ENCODE measurements at places on chromosomes 3 and 15.

DNA sequence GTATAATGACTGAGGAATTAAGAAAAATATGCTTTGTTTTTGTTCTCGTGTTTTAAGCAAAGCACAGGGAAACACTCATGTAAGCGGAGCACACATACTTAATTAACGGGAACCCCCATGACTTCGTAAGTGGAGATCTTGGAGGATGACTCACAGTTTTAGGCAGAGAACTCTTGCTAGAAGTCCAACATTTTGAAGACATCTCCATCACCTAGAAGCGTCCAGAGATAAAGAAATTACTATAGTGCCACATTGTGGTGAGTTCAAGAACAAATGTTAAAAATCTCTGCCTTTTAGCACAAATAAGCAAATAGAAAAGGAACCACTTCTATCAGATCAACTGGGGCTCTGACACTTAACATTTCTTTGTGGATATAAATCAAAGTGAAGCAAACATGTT, 194.1 kb upstream of the ARHGEF26 start:
- peak; percentile 3 for DNase-seq

DNA sequence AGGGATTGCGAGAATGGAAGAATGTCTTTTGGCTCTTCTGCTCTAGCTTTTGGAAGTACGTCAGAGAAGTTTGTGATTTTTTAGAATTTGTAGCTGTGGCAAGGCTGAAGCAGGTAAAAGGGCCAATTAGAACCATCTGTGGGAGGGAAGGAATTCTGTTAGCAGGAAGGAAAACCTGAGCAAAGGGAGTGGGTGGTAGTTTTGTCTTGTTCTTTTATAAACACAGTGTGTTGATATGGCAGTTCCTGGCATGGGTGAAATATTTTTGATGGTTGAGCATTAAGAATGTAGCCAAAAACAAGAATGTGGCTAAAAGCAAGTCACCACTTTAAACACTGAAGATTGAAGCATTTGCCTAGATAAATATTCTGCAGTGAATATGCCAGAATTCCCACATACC, 23.8 kb downstream of the DAG1 start:
- DNase-seq, result no peak

GRCh38 chr15:60651101-60651500, 172.2 kb upstream of the ICE2 start:
- no peak for DNase-seq

DNA sequence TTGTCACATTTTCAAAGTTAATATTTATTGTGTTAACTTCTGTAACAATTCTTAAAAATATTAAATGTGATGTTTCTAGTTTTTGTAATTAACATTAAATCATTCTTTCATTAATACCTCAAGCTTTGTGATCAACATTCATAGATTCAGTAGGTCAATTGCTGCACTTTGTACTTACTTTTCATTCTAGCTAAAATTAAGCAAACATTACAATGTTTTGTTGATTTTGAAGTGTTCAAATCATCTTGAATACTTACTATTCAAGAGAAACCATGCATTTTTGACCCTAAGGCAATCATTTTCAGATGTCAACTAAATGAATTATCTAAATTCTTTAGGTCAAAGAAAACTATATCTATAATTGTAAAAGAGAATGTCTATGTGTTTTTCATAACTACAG, 933.1 kb downstream of the NAALADL2 start:
- DNase-seq, result no peak

GRCh38 chr3:134367869-134368750, 6.1 kb downstream of the AMOTL2 start:
- no peak for DNase-seq

- no peak for DNase-seq
Measured at GRCh38 chr3:53023072-53023823, 22.6 kb downstream of the SFMBT1 start.

GRCh38 chr3:134804508-134805480, 9.7 kb downstream of the EPHB1 start:
- DNase-seq, result no peak

DNA sequence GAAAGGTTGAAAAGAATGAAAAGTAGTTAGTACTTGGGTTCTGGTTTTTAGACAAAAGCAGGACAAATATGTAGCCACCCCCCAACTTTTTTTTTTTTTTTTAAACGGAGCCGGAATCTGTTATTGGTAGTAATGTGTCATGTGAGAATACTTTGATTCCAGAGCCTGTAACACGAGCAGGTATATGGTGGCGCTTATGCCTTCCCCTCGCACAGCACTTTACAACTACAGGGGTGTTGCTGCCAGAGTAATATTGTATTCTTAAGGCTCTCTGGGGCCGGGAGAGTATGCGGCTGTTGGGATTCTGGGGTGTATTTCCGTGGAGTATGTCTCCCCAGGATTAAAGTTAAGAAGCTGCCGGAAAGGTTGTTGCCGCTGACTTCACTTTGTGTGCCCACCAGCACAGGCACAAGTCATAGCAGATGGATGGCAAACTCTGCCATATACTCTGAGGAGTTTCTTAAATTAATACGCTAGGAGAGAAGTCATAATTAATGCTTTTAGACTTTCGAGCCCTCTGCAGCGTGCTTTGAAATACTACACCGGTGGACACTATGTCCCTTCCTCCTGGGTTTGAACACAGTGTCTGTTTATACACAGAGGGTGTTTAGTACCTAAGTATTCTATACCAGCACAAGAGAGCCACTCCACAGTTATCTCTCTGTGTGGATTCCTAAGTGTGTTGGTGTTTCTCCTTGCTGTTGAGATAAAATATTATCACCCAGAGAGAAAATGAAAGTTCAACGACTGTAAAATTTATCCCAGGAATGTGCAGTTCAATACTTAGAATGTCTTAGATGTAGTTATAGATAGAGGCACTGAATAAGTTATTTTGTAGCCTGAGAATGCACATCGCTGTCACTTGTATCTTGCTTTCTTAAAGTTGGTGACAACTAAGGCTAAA, 1.4 kb downstream of the MBNL1 start:
- DNase-seq, result no peak

GRCh38 chr3:169022457-169022856, 641.1 kb downstream of the MECOM start:
- no peak for DNase-seq

- no peak for DNase-seq
Measured at GRCh38 chr15:23073890-23074646, 34.7 kb upstream of the TUBGCP5 start.

DNA sequence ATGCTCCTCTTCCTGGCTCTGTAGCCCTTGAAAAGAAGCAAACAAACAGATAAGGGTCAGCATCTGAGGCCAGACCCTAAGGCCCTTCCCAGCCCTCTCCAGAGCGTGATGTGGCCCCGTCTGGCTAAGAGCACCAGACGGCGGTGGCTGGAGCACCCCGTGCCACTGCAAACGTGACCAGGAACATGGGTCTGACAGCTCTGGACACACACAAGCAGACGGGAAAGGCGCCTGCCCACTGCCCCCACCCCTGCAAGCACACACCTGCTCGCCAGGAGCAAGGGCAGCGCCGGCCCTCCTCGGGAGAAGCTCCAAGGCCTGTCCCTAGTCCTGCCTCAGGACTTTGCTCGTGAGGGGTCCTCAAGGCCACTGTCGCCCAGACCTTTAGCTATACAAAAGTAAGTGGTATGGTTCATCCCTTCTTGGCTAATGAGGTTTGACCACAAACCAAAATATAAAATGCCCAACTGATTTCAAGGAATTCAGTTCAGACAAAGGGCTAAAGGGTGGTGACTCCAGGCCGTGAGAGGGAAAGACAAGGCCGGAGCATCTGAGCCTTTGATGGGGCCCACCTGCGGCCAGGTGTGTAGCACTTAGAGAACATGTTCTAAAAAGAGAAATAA, 90.4 kb downstream of the XXYLT1 start:
- no peak for DNase-seq

DNA sequence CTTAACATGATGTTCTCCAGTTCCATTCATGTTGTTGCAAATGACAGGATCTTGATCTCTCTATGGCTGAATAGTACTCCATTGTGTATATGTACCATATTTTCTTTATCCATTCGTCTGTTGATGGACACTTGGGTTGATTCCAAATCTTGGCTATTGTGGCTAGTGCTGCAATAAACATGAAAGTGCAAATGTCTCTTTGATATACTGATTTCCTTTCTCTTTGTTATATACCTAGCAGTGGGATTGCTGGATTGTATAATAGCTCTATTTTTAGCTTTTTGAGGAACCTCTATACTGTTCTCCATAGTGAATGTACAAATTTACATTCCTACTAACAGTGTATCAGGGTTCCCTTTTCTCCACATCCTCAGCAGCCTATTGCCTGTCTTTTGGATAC, 5.9 kb upstream of the RBP2 start:
- no peak for DNase-seq

- DNase-seq, result no peak
Measured at GRCh38 chr3:183779896-183780465, 45.4 kb downstream of the MAP6D1 start.

DNA sequence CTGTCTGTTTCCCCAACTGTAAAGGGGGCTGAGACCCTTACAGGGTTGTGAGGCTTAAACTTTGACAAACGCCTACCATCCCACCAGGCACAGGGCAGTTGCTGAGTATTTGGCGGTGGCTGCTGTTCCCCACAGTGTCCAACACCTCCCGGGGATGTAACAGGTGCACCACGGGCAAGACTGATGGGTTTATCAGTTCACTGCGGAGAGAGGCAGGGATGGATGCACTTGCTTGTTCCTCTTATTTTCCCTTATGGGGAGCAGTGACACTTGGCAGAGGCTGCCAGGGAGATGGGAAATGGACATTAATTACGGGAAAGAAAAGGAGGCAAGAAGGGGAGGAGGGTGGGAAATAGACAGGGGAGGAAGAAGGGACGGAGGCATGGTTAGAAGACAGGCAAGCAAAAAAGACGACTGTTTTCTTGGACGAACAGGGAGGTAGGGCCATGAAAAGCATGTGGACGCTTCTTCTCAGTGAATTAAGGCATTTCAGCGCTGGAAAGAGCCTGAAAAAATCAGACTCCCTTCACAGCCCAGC, 16.6 kb upstream of the ADIPOQ start:
- DNase-seq, result no peak

- DNase-seq, result no peak
Measured at GRCh38 chr3:143151004-143151731, 31.6 kb downstream of the CHST2 start.

- no peak for DNase-seq
Measured at GRCh38 chr3:9194509-9195184, 54.8 kb downstream of the SRGAP3 start.

DNA sequence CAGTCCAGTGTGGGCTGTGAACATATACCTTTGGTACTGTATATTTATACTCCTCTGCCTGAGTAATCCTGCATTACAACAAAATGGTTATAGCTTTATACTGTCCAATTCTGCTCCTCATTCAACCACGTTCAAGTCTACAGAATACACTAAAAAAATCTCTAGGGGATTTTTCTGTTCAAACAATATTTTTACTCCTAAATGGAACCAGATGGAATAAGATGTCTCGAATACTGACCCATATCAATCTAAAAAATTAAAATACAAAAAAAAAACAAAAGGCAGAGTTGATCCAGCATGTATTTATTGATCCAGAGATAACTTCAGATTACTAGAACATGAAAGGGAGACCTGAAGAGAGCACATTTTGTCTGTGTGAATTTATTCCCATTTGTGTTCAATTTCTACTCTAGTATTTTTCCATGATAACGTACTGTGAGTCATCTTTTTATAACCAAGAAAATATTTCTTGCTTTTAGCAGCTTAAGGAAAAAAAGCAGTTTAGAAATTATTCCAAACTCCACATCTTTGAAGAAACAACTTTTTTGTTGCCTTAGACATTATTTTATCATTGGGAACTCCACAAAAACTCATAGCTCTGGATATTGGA, 910.7 kb downstream of the TBL1XR1 start:
- no peak for DNase-seq

- DNase-seq, result no peak
Measured at GRCh38 chr3:166957121-166957520, 423.0 kb downstream of the ZBBX start.

GRCh38 chr3:74347563-74348268, 266.7 kb downstream of the CNTN3 start:
- no peak for DNase-seq

- DNase-seq, result no peak
Measured at GRCh38 chr3:152039887-152040286, 166.4 kb downstream of the SUCNR1 start.

DNA sequence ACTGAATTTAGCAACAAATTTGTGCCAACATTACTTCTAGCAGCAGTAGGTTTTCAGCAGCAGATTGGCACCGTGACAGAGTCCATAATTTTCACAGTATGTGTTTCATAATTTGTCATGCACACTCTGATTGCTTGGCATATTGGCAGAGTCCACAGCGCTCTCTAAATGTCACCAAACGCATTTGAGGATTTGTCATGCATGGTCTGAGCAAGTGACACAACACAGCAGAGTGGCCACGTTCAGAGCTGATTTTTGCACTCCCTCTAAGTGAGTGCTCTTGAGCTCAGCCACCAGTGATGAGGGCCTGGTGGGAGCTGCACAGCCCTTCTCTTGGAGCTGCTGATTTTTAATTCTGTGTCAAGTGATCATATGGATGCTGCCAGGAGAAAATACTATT, 1270.8 kb downstream of the ROBO1 start:
- DNase-seq, result no peak

DNA sequence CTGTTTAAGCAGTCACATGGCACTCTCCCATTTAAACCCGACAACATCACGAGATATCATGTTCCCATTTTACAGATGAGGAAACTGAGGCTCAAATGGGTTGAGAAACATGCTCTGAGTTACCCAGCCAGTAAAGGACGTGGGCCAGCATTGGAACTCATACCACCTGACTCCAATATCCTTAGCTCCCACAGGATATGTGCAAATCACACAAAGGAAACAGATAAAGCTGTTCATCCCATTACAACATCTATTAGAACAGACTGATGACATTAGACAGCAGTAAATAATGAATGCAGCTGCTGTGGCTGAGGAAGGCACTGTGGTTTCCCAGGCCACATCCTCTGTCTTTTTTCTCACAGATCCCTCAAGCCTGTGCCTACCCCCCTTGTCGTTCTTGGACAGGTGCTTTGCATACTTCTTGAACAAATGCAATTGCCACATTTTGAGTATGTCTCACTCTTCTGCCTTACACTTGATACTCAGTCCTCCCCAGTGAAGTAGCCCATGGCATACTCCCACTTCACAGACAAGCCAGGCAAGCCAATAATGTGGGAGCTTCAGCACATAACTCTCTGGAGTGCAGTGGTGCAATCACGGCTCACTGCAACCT, 17.7 kb downstream of the FRMD4B start:
- DNase-seq, result no peak

- no peak for DNase-seq
Measured at GRCh38 chr3:53939086-53939582, 47.5 kb upstream of the SELENOK start.

- DNase-seq, result no peak
Measured at GRCh38 chr3:60431599-60431958, 819.7 kb downstream of the FHIT start.

DNA sequence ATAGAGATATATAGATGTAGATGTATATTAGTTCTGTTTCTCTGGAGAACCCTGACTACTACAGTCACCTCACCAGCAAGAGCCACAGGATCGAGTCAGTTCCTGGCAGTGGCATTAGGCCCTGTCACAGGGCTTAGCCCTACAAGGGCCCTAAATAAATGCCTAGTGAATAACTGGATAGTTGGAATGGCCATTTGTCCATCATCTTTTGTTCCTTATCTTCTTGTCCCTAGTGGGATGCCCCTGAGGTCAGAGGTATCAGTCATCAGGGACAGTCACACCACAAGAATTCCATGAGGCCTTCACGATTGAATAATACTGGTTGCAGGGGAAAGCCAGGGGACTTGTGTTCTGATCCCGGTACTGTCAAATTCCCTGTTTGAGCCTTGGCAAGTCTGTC, 204.9 kb upstream of the PPP2R3A start:
- DNase-seq, result no peak

Data from HTR-8/SVneo (cell line).